Smooth muscle cell of the pulmonary artery (primary cell): ENCODE measurements at places on chromosomes 7 and 10. TPM values are rescaled to one million over a fixed set of nuclear protein-coding genes. Genes with fewer than 3 reads are reported as not detected.

The SFXN2 gene
- 6.4 and 6.7 TPM in 2 replicates for total RNA-seq

The GIMAP5 gene
- total RNA-seq: not detected in 2 replicates

The AKR1D1 gene
- total RNA-seq: 0.07 TPM in 1 of 2 replicates, not detected in the other

The OR6B1 gene
- not detected in 2 replicates for total RNA-seq
